ENCODE measurements at places on chromosomes 1 and 21.

GRCh38 chr21:45623436-45623835 lies 20.1 kb upstream of the PCBP3 start:
- DNase-seq: no peak

- DNase-seq: no peak
Observed at GRCh38 chr1:54008876-54009275, 9.1 kb downstream of the LDLRAD1 start.

- DNase-seq: no peak
Observed at GRCh38 chr1:160797271-160797709, 1.3 kb downstream of the LY9 start.

DNA sequence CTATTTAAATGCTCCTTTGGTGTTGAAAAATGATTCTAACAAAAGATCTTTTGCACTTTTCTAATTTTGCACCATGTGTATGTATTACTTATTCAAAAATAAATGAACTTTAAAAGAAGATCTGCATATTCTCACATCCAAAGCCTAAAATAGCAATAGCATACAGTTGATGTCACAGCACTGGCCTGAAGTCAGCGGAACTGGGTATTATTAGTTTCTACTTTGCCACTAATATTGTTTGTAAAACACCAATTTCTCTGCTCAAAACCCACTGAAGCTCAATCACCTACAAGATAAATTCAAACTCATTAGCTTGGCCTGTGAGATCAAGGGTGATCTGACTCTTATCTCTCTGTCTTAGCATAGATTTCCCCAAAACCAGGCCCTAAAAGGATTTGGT lies 34.5 kb upstream of the BCAR3 start:
- DNase-seq: no peak
